ENCODE measurements at places on chromosomes 16 and 17. TPM values are rescaled to one million over a fixed set of nuclear protein-coding genes. Genes with fewer than 3 reads are reported as not detected.

- no peaks in the 10 kb centered on the region for H3K4me1 ChIP-seq
- no peak overlapping the region for H3K27ac ChIP-seq
Observed at GRCh38 chr16:4647644-4647980, 23.0 kb downstream of the MGRN1 start.

- H3K4me3 ChIP-seq: no peak overlapping the region
- H3K4me1 ChIP-seq: no peaks in the 10 kb centered on the region
Observed at GRCh38 chr17:61595418-61596186, 4.6 kb upstream of the NACA2 start.

HNF1B gene
- 0.05 TPM for polyA plus RNA-seq

PLLP gene
- 5.9 TPM for polyA plus RNA-seq

CES5A gene
- not detected for polyA plus RNA-seq
